CD4-positive, alpha-beta T cell treated with Interleukin-17A for 4 hours (primary cell): ENCODE measurements at places on chromosomes 4 and X.

DNA sequence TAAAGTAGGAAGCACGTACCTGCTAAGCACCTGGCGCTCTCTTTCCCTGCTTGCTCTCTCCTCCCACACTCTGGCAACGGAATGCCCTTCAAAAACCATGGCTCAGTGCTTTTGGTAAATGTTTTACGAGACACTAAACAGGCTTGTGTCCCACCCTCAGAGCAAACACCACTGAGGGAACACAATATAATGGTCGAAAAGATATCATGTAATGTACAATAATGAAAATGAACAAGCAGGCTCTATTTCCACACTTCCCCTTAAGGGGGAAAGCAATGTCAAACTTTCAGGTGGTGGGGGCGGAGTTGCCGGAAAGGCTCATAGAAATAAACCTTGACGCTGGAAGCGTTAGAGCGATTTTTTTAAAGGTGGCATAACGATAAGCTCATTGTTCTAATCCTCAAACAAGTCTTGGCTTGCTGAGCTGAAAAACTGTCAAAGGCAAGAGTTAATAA is 115.1 kb downstream of the RBM47 start:
- DNase-seq, result no peak

DNA sequence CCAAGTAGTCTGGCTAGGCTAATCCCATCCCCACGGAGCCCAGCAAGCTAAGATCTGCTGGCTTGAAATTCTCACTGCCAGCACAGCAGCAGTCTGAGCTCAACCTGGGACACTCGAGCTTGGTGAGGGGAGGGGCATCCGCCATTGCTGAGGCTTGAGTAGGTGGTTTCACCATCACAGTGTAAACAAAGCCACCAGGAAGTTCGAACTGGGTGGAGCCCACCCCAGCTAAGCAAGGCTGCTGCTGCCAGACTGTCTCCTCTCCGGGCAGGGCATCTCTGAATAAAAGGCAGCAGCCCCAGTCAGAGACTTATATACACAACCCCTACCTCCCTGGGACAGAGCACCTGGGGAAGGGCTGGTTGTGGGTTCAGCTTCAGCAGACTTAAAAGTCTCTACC is 639.6 kb downstream of the IQCM start:
- DNase-seq, result no peak

GRCh38 chr4:7206911-7207567 is 14.7 kb downstream of the SORCS2 start:
- no peak for DNase-seq

DNA sequence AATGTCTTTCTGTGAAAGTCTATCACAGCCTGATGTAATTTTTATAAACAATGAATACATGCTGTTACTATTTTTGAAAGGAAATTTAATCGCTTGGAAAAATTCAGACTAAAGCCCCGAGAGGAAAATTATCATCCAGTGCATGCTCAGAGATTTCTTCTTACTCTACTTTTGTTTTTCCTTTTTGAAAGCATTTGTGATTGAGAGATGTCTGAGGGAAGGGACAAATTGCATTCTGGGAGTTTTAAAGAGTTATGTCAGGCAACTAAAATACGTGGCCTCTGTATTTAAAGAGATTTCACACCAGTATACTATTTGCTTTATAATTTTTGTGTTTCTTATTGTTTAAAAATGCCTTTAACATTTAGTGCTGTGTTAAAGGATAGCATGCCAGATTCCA is 1.4 kb upstream of the ZFX start:
- no peak for DNase-seq

- no peak for DNase-seq
Measured at GRCh38 chr4:41655177-41655576, 93.3 kb downstream of the PHOX2B start.
